ENCODE measurements at places on chromosomes 3 and 15.

DNA sequence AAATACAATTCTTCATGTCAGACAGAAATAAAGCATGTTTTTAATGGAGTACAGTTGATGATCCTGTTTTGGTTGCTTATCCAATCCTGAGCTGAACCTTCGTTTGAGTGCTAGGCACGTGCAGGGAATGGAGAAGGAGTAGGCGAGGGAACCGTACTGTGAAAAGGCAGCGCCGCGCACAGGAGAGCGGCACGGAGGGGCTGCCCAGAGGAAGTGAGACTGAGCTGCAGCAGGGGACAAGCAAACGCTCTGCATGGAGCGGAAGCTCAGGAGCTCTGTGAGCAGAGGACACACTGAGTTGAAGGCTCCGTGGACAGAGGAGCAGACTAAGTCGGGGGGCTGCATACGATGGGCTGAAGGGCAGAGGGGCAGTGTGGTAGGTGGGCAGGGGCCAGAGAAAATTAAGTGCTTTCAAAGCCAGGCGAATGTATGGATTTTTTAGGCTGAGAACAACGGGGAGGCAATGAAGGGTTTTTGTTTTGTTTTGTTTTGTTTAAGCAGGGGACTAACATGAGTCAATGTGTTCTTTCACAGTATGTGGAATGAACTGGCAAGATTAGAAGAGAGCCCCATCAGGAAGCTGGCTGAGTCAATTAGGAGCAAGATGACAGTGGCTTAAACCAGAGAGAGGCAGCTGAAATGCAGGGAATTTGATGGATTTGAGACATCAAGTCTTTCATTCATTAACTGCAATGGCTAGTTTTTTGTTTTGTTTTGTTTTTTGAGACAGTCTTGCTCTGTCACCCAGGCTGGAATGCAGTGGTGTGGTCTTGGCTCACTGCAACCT lies 23.8 kb upstream of the TM2D3 start:
- no peak for DNase-seq

- no peak for DNase-seq
These were observed 2.8 kb upstream of the RNU5A-1 start for GRCh38 chr15:65292938-65293518.

GRCh38 chr3:126490619-126491018 lies 14.9 kb upstream of the ZXDC start:
- no peak for DNase-seq

GRCh38 chr3:189288348-189289235 lies 116.8 kb downstream of the TPRG1 start:
- DNase-seq = no peak

- no peak for DNase-seq
These were observed 86.0 kb downstream of the SEMA5B start for GRCh38 chr3:122941228-122942206.
